ENCODE measurements at places on chromosomes 11 and 22.
A peak's percentile ranks its signal among the peaks of the same experiment; 100 is the strongest.

DNA sequence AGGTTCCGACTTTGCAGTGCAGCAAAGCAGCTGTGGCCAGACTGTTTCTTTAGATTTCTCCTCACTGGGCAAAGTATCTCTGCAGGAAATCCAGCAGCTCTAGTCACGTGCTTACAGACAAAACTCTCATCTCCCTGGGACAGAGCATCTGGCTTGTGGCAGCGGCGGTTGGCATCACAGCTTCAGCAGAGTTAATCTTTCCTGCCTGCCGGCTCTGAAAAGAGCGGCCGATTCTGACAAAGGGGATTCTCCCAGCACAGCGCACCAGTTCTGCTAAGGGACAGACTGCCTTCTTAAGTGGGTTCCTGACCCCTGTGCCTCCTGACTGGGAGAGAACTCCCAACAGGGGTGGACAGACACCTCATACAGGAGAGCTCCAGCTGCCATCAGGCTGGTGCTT lies 1357.3 kb upstream of the TENM4 start:
- H3K4me1 ChIP-seq = no peaks in the 10 kb centered on the region
- no peak overlapping the region for H3K4me3 ChIP-seq
- H3K27me3 ChIP-seq = no peaks in the 10 kb centered on the region
- H3K27ac ChIP-seq = no peak overlapping the region

DNA sequence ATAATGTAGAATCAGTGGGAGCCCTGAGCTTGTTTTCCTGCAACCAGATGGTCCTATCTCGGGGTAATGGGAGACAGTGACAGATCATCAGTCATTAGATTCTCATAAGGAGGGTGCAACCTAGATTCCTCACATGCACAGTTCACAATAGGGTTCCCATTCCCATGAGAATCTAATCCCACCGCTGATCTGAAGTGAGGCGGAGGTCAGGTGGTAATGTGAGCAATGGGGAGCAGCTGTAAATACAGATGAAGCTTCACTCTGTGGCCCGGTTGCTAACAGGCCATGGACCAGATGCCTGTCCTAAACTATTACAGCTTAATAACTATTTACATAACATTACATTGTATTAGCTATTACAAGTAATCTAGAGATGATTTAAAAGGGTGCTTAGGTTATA lies 17.0 kb downstream of the DIXDC1 start:
- no peaks in the 10 kb centered on the region for H3K4me1 ChIP-seq
- H3K4me3 ChIP-seq = no peak overlapping the region
- no peak for DNase-seq
- H3K36me3 ChIP-seq = peaks cover 35% of the 10 kb centered on the region

DNA sequence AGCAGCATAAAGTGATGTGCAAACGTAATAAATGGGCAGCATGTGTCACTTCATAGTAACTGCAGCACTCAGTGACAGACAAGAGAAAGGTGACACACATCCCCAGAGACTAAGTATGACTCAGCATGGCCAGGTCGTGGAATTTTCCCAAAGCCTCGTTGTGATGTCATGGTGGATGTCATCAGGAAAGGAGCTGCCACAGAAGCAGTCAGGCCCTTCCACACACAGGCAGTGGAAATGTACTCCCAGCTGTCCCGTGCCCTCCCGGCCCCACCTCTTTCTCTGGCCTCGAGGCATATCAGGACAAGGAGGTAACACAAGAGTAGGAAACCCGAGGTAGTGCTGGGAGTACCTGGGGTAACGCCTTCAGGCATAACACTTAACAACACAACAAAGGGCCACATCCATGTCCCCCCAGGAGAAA lies 8.1 kb downstream of the PC start:
- H3K4me1 ChIP-seq = no peaks in the 10 kb centered on the region
- no peaks in the 10 kb centered on the region for H3K36me3 ChIP-seq
- H3K4me3 ChIP-seq = no peak overlapping the region
- DNase-seq = no peak
- H3K27ac ChIP-seq = no peak overlapping the region

DNA sequence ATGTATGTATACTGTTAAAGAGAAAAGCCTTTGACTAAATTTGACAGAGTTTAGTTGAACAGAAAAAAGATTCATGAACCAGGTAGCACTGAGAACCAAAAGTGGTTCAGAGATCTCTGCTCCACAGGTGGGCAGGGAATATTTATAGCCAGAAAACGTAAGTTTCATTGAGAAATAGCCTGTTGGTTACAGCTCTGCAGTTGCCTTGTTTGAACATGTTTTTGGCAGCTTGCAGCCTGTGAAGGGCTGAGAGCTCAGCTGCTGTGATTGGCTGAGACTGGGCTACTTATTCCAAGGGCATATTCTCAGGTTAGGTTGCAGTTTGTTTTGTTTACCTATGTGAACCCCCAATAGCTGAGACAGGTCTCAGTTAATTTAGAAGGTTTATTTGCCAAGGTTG lies 13.5 kb upstream of the ZNF74 start:
- DNase-seq = no peak
- H3K4me3 ChIP-seq = no peak overlapping the region
- H3K4me1 ChIP-seq = no peaks in the 10 kb centered on the region
- H3K27ac ChIP-seq = no peak overlapping the region
- H3K36me3 ChIP-seq = no peaks in the 10 kb centered on the region
- no peaks in the 10 kb centered on the region for H3K27me3 ChIP-seq

- H3K27ac ChIP-seq = no peak overlapping the region
- H3K36me3 ChIP-seq = no peaks in the 10 kb centered on the region
- H3K4me1 ChIP-seq = peaks cover 4% of the 10 kb centered on the region
- no peak overlapping the region for H3K4me3 ChIP-seq
- DNase-seq = no peak
These were observed 134.3 kb downstream of the NECTIN1 start for GRCh38 chr11:119594639-119595249.

DNA sequence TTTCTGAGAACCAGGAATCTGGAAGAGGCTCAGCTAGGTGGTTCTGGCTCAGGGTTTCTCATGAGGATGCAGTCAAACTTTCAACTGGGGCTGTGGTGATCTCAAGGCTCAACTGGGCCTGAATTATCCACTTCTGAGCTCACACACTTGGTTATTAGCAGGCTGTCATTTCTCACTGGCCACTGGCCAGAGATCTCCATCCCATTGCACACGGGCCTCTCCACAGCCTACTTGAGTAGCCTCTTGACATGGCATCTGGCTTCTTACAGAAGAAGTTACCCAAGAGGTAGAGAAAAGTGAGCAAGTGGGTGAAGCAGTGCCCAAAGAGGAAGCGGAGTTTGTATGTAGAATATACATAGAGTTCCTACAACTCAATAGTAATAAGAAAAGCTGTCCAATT lies 16.0 kb downstream of the CALCA start:
- H3K27ac ChIP-seq = no peak overlapping the region
- no peaks in the 10 kb centered on the region for H3K4me1 ChIP-seq
- H3K27me3 ChIP-seq = no peaks in the 10 kb centered on the region
- H3K36me3 ChIP-seq = no peaks in the 10 kb centered on the region
- DNase-seq = no peak
- H3K4me3 ChIP-seq = no peak overlapping the region

DNA sequence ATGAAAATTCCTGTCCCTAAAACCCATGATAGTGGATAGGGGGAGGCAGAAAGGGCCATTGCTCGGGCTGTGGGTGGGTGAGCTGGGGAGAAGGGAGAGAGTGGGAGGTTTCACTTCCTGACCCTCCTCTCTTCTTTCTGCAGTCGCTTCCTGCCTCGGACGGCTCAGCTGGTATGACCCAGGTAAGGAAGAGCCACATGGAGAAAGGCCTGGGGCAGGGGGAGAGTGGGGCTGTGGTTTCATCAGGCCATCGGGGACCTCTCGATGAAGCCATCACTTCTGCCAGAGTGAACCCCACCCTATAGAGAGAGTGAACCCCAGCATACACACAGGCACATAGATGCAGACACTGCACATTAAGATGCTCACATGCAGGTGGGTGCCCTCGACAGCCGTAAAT lies 12.6 kb downstream of the CD5 start:
- H3K4me1 ChIP-seq = no peaks in the 10 kb centered on the region
- no peak for DNase-seq
- no peaks in the 10 kb centered on the region for H3K27me3 ChIP-seq
- no peak overlapping the region for H3K4me3 ChIP-seq
- H3K27ac ChIP-seq = no peak overlapping the region

DNA sequence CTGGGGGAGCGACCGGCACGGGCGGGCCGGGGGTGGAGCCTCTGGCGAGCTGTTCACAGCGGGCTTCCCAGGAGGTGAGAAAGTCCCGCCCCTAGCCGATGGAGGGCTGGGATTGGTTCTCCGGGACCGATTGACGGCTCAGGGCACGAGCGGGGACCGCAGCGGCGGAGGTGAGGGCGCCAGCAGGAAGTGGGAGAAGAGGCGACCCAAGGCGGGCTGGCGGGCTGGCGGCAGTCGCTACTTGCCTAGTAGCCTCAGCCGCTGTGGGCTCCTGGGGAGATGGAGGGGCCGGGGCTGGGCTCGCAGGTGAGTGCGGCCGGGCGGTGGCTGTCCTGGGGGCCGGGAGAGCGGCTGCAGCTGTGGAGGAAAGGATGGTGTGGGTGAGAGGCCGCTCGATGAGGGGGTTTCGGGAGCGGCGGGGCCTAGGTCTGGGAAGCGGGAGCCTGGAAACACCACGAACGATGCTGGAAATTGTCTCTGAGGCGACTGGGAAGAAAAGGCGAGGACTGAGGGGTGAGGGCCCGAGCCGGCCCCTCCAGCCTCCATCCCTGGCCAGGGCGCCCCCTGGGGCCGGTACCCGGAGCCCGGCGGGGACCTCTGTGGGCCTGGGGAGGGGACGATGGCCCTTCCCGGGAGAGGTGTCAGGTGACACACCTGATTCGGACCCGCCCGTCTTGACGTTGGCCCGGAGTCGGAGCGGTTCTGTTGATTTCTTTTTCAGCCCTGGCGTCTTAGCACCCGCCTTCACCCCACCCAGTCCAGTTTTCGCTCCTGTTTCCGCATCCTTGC lies at the start of gene ZDHHC13:
Gene ZDHHC13, plus strand, starts transcription at position 198 of the 789 bp plus-strand sequence. Its CDS starts 82 bp downstream, at position 280.
- DNase-seq = peak; percentile 87
- peaks cover 1% of the 10 kb centered on the region for H3K4me1 ChIP-seq
- peak within 1 kb of the TSS; percentile 74 for H3K27ac ChIP-seq
- peak within 1 kb of the TSS; percentile 77 for H3K4me3 ChIP-seq
- H3K27me3 ChIP-seq = peaks cover 27% of the 10 kb centered on the region
- H3K36me3 ChIP-seq = peaks cover 4% of the 10 kb centered on the region

DNA sequence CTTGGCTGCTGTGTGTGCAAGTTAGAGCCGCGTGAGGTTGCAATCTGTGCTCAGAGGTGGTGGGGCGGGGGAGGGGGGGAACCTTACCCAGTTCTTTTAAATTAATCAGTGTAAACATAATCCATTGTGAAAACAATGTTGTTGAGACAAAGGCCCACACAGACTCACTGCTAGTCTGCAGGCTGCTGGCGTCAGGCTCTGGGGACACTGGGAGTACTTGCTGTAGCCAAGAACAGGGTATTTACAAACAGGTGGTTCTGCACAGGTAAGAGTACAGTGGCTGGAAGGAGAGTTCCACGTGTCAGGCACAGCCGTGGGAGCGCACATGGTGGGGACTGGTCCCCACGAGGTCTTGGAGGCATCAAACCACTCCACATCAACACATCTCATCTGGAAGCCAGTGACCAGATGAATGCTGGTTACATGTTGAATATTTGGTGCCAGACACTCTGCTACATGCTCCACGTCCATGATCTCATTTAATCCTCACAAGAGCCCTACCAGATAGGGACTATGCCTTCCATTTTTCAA lies 27.4 kb downstream of the SCUBE1 start:
- no peak for DNase-seq
- H3K27ac ChIP-seq = no peak overlapping the region
- H3K4me3 ChIP-seq = no peak overlapping the region
- H3K4me1 ChIP-seq = no peaks in the 10 kb centered on the region

DNA sequence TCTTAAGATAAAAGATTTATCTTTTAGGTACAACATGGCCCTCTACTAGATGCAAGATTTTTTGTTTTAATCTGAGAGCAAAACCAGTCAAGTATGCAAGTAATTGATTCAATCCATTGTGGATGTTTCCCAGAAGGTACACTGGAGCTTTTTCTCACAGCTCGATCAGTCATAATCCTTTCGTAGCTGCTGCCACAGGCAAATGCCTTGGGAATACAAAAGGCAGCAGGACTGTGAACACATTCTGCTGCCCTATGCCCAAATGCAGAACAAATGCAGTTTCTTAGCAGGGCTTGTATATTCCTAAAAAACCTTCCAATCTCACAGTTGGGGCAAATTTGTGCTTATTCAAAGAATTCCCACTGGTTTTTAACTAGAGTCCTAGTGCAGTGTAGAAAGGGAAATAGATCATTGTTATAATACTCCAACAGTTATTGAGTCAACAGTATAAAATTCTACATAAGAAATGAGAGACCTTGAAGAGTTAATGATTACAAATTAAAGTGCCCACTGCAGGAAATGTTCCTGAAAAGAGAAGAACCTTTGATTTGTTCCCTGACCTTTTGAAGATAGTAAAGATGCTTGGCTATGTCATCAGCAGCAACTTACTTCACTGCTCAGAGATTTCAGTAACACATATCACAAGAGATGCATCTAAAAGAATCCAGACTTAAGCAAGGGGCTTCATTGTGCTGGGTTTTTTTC lies 14.1 kb downstream of the LPXN start:
- H3K36me3 ChIP-seq = no peaks in the 10 kb centered on the region
- no peak overlapping the region for H3K4me3 ChIP-seq
- no peaks in the 10 kb centered on the region for H3K27me3 ChIP-seq
- H3K4me1 ChIP-seq = peaks cover 3% of the 10 kb centered on the region

- H3K36me3 ChIP-seq = no peaks in the 10 kb centered on the region
- no peaks in the 10 kb centered on the region for H3K27me3 ChIP-seq
- no peak for DNase-seq
- no peak overlapping the region for H3K27ac ChIP-seq
- H3K4me3 ChIP-seq = no peak overlapping the region
- no peaks in the 10 kb centered on the region for H3K4me1 ChIP-seq
These were observed 45.3 kb downstream of the RTL6 start for GRCh38 chr22:44452531-44453420.

DNA sequence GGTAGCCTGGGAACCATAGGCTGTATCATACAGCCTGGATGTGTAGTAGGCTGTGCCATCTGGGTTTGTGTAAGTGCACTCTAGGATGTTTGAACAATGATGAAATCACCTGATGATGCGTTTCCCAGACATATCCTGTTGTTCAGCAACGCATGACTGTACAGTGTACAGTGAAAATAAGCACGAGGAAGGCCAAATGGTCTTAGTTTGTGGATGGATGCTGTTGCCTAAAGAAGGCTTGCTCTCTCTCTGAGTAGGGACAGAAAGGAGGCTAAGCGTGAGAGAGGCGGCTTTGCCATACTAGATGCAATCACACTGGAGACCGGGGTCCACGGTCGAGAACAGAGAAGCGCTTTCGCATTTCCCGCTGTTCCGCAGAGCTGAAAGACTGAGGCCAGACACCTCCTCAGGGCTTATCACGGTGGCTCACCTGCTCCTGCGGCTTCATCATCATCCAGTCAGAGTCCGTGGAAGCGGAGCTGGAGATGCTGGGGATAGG lies 27.6 kb upstream of the APLP2 start:
- H3K27ac ChIP-seq = no peak overlapping the region
- no peaks in the 10 kb centered on the region for H3K36me3 ChIP-seq
- no peak for DNase-seq
- H3K27me3 ChIP-seq = no peaks in the 10 kb centered on the region
- H3K4me1 ChIP-seq = peaks cover 7% of the 10 kb centered on the region
- no peak overlapping the region for H3K4me3 ChIP-seq

DNA sequence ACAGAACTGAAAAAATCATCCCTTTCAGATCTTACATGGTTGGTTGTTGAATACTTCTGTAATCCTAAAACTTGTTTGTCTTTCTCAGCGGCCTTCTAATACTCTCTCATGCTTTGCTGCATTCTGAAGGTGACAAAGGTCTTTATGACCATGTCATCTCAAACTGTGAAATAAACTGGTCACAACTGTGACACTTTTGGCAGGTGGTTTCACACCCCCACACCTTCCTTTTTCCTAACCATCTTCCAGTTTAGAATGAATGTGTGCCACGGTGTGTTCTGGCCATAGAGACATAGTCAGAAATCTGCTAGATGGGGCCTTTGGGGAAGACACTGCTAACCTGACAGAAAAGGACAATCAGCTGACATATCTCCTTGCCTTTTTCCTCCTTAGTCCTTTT lies 14.7 kb upstream of the RFPL3 start:
- H3K4me3 ChIP-seq = no peak overlapping the region
- no peaks in the 10 kb centered on the region for H3K36me3 ChIP-seq
- H3K27me3 ChIP-seq = no peaks in the 10 kb centered on the region

Data from neuronal stem cell (in vitro differentiated cells).